ENCODE measurements at places on chromosomes 6 and 20. TPM values are rescaled to one million over a fixed set of nuclear protein-coding genes. Genes with fewer than 3 reads are reported as not detected.

The COL10A1 gene
- not detected for polyA plus RNA-seq

The LHFPL5 gene
- polyA plus RNA-seq: not detected

GRCh38 chr20:20492521-20493332 is 124.8 kb downstream of the INSM1 start:
- DNase-seq: no peak

DNA sequence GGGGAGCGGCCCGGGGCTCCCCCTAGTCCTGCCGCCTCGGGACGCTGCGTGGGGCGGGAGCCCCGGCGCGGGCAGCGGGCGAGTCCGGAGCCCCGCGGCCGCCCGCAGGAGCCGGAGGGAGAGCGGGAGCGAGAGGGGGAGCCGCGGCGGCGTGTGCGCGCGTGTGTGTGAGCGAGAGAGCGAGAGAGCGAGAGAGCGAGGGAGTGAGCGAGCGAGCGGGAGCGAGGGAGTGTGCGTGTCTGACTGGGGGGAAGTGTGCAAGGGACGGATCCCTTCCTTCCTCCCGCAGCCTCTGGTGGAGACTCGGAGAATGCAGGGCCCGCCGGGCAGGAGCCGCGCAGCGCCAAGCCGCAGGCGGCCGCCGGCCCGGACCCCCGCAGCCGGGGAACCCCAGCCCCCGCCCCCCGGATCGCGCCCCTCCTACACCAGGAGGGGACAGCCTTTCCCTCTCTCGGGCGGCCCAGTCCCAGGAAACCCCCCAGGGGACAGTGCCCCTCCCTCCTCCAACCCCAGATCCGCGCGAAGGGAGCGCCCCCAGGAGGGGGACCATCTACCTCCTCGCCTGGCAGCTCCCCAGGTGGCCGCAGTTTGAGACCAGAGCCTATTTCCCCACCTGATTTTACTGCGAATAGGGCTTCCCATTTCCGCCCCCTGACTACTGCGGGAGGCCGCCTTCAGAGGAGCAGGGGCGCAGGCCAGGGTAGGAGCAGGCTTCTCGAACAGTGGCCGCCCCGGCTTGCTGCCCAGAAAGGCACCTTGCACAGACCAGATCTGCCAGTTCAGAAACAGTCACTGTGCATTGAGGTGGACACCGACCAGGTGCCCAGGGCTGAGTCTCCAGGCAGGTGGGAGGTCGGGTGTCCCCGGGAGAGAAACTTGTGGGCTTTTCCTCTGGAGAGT is at the start of gene CDH22:
TSS of gene CDH22 (minus strand) at position 241 of the 900 bp plus-strand sequence. CDS start 57,204 bp downstream, outside the sequence.
- DNase-seq: peak; percentile 10

GRCh38 chr6:11769244-11769643 is 9.4 kb downstream of the ADTRP start:
- DNase-seq: no peak

DNA sequence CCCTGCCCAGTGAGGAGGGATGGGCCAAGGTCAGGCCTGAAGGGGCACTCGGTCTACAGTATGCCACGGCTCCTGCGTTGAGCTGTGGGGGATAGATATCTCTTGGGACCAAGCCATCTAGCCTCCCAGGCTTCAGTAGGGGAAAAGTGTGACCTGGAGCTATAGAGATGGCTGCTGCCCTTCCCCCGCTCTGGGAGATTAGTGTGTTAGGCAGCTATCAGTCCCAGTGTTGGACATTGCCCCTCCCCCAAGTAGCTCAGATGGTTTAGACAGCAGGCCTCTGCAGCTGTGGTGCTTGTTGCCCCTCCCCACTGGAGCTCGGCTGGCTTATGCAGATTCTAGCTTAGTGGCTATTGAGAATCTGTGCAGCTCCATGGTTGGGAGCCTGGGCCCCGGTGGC is 56.8 kb downstream of the KHDRBS2 start:
- DNase-seq: no peak

GRCh38 chr6:41413250-41413649 is 77.8 kb downstream of the NCR2 start:
- DNase-seq: no peak
